Effector CD8-positive, alpha-beta T cell (primary cell): ENCODE measurements at places on chromosomes 3 and 15.

GRCh38 chr3:105351821-105352220 lies 14.9 kb upstream of the ALCAM start:
- DNase-seq: no peak

GRCh38 chr15:31489801-31490646 lies 163.4 kb downstream of the KLF13 start:
- DNase-seq: peak; percentile 14

- no peak for DNase-seq
Observed at GRCh38 chr3:106593381-106593780, 724.6 kb upstream of the CBLB start.

DNA sequence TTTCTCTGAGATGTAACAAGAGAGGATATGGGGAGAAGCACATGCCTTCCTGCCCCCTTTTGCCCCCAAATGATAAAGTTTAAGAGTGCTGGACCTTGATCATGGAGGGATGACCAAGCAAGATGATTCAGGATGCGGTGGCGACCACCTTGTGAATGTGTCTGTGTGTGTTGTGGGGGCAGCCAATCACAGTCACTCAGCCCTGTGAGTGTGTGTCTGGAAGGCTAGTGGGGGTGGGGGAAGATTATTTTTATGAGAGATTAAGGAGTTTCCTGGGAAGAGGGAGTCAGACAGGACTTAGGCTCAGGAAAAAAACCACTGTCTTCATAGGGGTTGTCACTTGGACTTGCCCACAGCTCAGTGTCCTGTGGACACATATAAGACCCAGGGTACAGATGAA lies 57.8 kb upstream of the KY start:
- DNase-seq: no peak

DNA sequence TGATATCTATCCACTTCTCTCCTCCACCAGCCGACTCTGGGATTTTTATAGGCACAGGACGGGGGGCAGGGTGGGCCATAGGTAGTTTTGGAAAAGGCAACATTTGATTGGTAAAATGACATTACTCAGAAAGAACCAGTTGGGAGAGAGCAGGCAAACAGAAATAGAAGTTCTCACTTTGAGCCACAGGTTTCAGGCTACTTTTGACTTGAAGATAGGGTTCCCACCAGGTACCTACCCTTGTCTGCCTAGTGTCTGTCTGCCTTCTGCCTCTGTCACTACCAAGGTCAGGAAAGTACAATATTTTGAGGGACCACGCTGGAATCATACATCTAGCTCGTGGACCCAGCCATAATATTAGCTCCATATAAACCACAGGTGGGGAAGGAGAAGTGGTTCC lies 412.9 kb upstream of the GRM7 start:
- DNase-seq: no peak

DNA sequence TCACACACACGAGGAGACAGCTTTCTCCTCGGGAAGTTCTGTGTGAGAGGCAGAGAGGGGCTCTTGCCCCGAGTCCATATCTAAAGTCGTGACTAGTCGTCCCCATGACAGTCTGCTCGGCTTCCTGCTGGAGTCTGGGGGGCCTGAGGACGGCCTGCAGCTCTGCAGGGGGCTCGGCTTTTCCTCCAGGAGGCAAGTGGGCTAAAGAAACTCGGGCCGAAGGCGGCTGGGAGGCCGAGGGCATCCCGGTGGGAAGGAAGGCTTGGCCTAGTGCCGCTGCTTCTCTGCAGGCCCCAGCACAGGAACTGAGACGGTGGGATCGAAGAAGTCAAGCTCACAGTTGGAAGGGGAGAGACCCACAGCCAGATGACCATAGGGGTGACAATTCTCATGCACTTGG lies 25.4 kb upstream of the PIGZ start:
- no peak for DNase-seq

DNA sequence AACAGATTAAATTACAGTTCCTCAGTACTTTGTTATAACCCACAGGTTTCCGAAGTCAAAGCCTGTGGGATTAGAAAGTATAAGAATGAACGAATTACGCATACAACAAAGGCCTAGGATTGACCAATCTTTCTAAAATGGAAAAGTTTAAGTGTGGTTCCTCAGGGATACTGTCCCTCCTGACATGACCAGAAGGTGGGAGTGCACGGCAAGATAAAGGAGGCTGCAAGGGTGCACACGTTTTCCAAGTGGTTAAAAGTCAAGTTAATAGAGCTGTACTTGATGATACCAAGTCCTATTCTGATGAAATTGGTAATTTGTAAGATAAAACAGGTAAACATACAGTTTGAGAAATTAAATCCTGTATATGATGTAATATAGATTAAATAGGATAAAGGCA lies 96.2 kb downstream of the ALDH1A2 start:
- DNase-seq: no peak

DNA sequence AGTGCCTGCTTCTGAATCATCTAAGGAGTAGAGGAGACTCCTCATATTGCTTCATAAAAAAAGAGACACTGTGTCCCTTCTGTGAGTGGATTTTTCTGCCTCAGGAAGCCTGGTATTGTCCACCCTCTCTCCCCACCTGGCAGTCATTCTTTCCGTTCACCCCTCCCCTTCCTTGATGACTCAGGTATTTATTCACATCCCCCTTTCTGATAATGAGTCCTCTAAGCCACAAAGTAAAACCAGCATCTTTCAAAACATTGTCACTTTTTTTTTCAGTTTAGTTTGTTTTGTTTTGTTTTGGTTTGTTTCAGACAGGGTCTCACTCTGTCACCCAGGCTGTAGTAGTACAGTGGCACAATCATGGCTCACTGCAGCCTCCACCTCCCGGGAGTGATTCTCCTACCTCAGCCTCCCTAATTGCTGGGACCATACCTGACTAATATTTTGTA lies 65.2 kb upstream of the UBE2E1 start:
- DNase-seq: no peak

- DNase-seq: no peak
Observed at GRCh38 chr3:10442151-10442795, 63.1 kb downstream of the ATP2B2 start.

DNA sequence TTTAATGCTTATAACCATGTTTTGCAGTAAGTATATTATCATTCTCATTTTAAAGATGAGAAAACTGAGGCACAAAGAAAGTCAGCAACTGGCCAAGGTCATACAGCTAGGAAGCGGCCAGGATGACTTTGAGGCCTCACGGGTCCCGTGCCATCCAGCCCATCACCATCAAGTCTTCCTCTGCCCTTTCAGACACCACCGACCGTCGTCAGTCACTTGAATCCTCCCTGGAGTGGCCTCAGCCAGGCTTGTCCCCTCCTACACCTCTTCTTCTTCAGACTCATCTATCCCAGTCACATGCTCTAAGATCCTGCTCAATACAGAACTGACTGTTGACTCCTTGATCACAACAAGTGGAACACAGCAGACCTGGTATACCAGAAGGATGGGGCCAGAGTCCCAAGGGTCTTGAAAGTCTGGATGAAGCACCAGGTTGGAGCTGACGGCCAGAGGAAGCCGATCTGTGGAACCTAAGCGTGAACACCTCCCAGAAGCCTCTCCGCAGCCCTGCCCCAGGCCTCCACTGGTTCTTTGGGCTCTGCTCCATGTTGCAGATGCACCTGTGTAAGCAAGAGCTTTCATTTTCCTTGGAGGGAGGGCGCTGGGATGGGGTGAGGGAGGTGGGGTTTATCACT lies 22.1 kb downstream of the ITGA11 start:
- no peak for DNase-seq

GRCh38 chr3:110006913-110007312 lies 669.6 kb upstream of the DPPA4 start:
- no peak for DNase-seq

DNA sequence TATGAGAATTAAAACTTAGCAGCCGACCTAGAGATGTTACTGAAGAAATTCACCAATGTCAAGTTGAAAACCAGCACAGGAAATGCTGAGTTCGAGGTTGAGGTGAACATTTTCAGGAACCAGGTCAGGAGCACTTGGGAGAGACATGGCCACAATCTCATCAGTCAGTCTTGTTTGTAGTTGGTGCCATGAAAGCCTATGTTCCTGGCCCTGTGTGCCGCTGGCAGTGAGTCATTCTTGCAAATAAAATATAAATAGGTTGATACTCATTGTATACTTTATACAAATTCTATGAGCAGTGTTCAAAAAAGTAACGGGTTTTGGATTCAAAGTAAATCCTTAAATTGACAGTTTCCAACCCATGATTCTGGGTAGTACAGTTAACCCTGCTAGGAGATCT lies 1.5 kb upstream of the FSIP1 start:
- DNase-seq: no peak

DNA sequence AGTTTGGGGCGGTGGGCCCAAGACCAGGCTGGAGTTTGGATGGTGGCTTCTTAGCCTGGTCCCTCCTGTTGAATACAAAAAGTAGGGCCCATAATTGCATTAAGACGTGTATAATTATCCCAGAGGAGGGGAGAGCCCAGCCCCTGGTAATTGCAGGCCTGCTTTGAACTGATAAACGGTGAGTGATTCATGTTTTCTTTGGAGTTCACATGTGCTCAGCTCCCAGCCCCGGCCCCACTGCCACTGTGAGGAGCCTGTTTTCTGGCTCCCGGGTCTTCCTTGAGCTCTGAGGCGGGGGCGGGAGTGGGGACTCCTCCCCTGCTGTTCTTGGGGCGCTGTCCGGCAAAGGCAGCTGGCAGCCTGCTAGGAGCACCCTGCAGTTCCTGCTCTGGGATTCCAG lies 3.1 kb downstream of the PLXNA1 start:
- no peak for DNase-seq

- no peak for DNase-seq
Observed at GRCh38 chr3:66353530-66353929, 132.7 kb downstream of the SLC25A26 start.

DNA sequence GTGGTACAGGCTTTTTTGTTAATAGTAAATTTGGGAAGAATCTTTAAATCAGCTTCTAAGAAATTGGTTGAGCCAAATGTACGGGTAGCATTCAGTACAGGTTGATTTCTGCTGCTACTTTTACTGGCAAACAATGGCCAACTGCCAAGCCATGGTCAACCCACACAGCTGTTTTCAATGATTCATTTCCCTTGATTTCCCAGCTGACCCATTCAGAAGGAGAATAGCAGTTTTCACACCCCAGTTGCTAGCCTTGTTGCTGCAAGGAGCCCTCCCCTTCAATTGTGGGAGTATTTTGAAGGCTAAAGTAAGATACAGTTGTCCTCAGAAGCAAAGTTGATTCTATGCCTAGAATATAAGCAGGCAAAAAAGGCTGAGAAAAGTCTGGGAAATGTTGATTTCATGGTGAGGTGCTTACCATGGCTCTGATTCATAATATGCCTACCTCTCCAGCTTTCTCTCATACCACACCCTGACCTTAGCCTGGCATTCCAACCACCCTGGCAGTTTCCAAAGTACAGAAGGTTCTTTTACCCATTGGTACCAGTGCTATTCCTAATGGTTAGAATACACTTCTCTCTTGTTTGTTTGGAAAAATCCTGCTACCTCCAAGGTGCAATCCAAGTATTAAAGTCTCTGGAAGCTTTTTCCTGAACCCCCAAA lies 320.3 kb upstream of the TGFBR2 start:
- no peak for DNase-seq

DNA sequence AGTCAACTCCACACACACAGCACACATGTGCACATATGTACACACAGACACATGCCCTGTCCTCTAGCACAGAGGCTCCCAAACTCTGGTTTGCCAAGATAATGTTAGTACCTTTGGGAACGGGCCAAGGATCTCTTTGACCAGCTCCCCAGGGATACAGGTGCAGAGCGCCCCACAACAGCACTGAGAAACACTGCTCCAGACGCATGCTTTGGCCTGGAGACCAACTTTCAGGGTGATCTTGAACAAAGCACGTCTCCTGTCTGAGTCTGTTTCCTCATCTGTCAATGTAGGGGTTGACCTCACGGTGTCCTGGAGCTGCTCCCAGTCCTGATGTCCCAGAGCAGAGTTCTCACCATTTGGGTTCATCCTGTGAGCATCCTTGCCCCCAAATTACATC lies 15.9 kb upstream of the SKOR1 start:
- DNase-seq: no peak
